ENCODE measurements at places on chromosomes 6 and 20.

DNA sequence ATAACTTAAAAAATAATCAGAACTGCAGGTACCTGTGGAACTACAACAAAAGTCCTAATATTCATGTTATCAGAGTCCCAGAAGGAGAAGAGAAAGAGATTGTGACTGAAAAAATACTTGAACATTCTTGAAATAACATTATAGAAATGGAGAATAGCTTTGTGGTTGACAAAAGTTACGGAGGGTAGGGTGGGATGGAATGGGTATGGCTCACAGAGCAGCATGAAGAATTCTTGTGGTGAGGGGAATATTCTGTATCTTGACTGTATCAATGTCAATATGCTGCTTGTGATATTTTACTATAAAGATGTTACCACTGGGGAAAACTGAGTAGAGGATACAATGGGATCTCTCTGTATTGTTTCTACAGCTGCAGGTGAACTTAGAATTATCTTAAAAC is 122.5 kb downstream of the DST start:
- DNase-seq: no peak

DNA sequence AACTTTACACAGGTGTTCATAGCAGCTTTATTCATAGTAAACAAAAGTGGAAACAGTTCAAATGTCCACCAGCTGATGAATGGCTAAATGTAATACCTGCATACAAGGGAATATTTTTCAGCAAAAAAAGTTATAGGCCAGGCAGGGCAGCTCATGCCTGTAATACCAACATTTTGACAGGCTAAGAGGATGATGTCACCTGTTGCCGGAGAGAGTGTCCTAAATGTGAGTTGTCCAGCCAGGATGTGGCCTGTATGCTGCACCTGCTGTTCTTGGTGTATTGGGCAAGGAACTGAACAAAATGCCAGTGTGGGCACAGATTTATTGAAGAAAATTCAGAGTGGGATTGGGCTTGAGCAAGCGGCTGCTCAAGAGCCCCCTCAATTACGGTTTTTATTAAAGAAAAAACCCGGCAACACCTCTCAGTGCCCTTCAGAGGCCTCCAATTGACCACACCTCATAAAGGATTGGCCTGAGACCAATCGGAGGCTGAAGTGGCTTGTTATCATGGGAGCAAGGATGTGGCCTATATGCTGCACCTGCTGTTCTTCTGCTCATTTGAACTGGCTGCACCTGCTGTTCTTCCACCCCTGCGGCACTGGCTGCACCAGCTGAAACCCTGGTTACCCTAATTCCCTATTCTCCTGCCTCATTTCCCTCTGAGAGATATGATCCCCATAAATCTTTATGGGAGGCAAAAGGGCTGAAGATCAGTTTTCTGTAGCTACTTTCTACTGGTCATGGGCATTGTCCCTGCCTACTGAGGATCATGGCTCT is 164.3 kb upstream of the PROKR2 start:
- DNase-seq: peak; percentile 83

GRCh38 chr20:50710492-50711063 is 19.2 kb upstream of the RIPOR3 start:
- no peak for DNase-seq

- DNase-seq: no peak
Observed at GRCh38 chr6:130262008-130262407, 39.3 kb upstream of the SAMD3 start.

DNA sequence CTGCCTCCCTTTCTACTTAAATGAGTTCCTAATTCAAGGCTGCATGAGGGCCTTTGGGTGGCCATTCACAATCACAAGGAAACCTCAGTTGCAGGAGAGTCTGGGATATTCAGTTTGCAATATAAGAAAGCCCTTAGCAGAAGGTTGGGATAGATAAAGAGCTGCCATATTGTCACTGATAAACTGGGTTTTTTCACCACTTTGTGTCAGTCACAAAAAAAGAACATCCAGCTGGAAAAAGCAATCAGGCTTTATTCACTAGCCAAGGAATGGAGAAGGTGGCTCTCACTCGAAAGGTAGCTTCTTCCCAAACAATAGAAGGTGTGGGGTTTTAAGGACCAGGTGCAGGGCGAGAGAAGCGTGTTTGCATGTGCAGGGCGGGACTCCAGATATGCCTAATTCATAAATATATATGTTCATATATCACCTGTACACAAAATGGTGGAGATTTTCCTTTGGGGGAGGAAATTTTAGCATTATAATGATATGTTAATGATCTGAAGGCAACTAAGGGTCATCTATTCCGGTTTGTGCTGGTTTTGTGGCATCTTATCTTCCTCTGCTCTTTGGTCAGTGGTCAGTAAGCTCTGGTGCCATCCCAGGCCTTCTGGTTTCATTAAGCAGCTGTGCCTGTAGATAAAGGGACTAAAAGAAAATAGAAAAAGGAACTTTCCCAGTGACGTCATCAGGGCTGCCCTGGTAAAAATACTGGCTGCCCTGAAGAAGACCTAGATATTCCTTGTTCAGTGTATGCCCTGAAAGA is 97.1 kb upstream of the IYD start:
- no peak for DNase-seq

DNA sequence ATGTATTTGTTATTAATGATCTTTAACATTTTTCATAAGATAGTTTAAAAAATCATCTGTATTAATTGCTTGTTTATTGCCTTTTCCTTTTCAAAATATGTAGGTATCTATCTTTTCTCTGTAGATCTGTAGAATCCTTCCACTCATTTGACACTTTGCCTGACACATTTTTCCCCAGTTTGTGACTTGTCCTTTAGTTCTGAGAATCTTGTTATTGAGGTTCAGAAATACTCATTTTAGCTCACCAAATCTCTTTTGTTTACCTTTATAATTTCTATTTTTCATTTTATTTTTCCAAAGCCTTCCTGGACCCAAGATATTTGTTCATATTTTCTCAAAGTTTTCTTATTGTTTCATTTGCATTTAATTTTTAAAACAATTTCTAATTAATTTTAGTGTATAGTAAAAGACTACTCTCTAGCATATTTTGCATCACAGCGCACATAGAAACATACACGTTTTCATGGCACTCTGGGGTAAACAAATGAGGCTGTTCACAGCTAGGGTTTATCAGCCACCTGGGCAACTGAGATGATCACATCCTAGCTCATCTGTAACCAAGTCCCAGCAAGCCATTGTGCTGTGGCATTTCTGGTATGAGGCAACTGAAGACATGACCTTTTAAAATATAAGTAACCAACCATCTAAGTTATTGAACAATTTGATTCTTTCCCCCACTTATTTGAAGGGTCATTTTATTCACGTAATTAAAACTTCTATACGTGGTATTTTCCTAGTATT is 275.7 kb downstream of the ADGB start:
- no peak for DNase-seq

DNA sequence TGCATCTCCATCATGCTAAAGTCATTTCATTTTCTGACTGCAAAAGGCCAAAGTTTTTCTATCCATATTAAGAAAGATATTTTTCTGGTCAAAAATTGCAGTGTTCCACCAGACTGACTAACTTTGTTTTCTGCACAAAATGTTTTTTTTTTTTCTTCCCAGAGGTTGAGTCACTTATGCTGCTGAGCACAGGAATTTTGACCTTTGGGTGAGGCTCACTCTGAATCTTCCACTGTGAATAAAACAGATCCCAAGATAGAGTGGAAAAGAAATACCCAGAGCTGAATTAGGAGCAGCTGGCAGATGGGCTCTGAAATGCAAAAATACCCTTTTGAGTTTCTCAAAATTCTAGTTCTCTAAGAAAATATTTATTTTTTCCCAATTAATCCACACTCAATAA is 996.8 kb downstream of the KIF16B start:
- DNase-seq: no peak

DNA sequence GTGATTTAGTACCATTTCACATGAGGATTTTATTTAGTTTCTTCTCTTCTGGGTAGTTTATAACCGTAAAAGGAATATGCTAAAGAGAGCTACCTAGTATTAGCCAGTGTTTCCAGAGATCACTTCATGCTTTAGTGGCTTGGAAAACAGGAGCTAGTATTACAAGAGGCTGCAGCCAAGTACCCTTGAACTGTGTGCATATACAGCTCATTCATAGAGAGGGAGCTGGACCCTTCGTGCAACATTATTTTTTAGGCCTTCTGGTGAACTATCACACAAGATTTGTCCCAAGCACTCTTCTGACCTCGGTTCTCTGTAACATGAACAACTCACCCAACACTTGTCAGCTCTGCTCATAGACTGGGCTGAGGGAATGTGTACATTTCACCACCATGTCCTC is 74.9 kb upstream of the RIN2 start:
- peak; percentile 40 for DNase-seq

GRCh38 chr6:146679386-146679785 is 80.6 kb downstream of the ADGB start:
- DNase-seq: no peak

DNA sequence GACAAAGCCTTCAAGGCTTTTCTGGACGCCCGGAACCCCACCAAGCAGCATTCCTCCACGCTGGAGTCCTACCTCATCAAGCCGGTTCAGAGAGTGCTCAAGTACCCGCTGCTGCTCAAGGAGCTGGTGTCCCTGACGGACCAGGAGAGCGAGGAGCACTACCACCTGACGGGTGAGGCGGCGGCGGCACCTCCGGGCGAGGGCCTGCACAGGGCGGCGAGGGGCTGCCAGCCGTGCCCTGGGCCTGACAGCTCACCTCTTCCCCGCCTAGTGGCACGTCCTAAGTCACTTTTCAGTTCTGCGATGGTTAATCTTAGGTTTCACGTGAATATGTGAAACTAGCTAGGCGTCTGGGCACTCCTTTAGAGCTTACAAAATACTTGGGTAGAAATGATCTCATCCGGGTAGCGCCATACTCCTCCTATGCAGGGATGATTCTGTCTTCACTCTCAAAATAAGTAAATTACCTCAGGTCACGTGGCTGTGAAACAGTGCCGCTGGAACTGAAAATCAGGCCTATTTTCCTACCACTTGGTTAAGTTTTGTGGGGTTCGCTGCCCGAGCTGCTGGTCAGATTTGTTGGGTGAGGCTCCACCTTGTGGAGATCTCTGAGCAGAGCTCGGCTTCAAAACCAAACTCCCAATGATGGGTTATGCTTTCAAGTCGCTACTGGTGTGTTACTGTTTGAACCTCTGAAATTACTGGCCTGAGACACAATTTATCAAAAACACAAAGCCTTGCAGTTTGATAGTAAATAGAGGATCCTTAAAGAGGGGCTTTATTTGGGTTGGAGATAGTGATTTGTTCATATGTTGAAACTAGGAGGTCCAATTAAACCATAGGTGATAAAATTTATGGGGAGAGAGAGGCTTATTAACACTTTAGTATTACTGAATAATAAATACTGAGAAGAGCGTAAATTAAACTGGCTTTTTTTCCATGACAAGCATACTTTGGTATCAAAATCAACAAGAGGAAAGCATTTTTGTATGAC is 15.5 kb upstream of the CLDN20 start:
- peak; percentile 17 for DNase-seq

DNA sequence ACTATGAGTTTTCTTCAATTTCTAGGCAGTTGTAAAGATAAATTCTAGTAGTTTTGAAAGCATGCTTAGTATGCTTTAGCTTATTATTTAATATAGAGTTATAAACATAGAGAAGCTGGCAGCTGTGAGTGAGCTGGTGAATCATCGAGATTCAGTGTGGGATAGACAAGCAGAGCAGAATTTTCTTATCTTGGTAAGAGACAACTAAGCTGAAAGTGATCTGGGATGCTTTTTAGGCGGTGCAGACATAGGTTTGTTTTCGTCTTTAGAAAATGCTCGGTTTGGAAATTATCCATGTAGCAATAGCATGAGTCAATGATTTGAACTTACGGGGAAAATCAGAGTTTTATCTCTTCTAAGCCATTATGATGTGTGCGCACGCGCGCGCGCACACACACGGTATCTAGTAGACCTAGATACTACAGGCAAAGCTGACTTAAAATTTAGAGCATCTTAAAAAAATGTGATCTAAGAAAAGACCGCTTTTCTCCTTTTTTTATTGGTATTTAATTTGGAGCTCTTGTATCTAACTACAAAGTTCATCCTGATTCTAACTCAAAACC is 128.3 kb upstream of the MAP3K7 start:
- no peak for DNase-seq

DNA sequence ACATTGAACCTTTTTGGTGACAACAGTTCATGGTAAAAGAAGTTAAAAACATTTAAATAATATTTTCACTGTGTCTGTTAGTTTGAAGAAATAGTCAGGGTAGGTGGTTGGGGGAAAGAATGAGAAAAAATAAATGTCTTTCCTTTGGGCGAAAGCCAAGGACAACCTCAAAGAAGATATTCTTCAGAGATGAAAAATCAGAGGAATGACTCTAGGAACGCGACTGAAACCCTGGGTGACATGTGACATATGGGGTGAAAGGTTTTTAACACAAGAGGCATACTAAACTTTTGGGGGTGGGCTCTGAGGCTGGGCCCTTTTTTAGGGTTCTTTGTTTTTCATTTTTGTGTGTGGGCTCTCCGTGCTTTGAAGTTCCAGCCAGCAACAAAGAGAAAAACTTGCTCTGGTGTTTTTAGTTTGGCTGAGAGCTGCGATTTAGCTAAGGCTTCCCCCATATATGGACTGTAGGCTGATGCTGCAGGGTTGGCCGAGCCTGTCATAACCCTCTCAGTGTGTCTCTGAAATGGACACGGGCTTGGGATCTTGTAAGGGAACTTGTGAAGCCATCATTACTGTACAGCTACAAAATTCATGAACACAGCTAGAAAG is 610.1 kb upstream of the ARID1B start:
- no peak for DNase-seq

GRCh38 chr6:103723438-103724322 is 1136.0 kb downstream of the HACE1 start:
- no peak for DNase-seq

- no peak for DNase-seq
Observed at GRCh38 chr6:69816026-69816425, 19.2 kb upstream of the LMBRD1 start.

DNA sequence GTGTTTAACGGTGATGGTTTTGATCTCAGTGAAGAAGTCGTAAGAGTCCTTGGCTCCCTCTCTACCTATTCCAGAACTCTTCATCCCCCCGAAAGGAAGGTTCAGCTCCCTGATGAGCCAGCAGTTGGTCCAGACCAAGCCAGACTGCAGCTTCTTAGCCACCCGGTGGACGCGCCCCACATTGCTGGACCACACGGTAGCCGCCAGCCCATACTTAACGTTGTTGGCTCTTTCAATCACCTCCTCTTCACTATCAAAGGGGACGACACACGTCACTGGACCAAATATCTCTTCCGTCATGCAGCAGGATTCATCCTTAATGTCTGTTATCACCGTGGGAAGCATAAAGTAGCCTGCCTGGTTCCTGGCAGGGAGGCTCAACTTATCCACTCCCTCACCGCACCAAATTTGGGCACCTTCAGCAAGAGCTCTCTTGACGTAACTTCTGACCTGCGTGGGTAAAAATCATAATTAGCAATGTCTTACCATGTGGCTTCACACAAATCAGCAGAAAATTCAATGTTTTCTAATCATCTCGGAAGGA is 31.4 kb downstream of the ALDH8A1 start:
- no peak for DNase-seq

GRCh38 chr6:138772596-138773176 is 883 bp upstream of the CCDC28A start:
- peak; percentile 45 for DNase-seq

- DNase-seq: no peak
Observed at GRCh38 chr6:15842727-15843117, 179.9 kb upstream of the DTNBP1 start.

GRCh38 chr20:57048027-57048869 is 218.2 kb downstream of the BMP7 start:
- DNase-seq: no peak

GRCh38 chr6:62298745-62299392 is 12.8 kb upstream of the KHDRBS2 start:
- DNase-seq: no peak

GRCh38 chr6:129628101-129628815 is 81.7 kb downstream of the ARHGAP18 start:
- no peak for DNase-seq
